NCI-H2171 (cell line): ENCODE measurements at places on chromosomes 6 and 20.

DNA sequence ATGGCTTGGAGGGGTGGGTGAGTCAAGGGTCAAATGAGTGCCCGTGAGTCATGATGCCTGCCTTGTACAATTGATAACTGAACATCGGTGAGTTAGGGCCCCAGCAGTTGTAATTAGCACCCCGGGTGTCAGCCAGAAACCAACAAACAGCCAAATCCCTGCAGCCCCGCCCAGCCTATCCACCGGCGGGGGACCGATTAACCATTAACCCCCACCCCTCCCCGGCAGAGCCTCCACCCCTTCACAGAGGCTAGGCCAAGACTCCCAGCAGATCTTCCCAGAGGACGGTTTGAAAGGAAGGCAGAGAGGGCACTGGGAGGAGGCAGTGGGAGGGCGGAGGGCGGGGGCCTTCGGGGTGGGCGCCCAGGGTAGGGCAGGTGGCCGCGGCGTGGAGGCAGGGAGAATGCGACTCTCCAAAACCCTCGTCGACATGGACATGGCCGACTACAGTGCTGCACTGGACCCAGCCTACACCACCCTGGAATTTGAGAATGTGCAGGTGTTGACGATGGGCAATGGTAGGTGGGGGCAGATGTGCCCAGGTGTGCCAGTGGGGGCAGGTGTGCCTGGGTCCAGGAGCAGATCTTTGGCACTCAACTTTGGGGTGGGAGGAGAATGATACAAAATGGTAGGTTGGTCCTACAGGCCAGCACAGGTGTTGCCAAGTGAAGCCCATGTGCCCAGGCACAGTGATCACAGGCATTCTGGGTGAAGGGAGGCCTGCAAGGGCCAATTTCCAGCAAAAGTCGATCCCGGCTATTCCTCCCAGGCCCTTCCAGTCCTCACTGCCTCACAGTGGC is 45.7 kb downstream of the HNF4A start:
- no peak for DNase-seq

DNA sequence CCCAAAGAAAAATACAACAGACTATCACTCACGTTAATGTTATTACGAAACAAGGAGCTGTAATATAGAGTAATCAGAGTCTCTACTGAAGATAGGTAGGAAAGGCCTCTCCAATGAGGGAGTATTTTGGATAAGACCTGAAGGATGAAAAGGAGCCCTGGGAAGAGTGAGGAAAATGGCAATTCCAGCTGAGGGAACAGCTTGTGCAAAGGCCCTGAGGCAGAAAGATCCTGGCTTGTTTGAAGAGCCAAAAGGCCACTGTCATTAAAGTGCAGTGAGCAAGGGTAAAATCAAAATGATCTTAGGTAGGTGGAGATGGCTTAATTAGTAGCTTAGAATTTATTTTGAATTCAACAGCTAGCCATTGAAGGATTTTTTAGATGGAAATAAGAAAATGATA is 138.6 kb downstream of the KHDC1L start:
- no peak for DNase-seq

GRCh38 chr6:136341967-136342366 is 52.3 kb upstream of the BCLAF1 start:
- no peak for DNase-seq

GRCh38 chr6:38216451-38216850 is 396.9 kb downstream of the ZFAND3 start:
- DNase-seq, result no peak

- DNase-seq, result no peak
These were observed 160.4 kb downstream of the TMEM242 start for GRCh38 chr6:157162766-157163433.

GRCh38 chr20:61627791-61628415 is 375.8 kb downstream of the CDH4 start:
- DNase-seq, result no peak

DNA sequence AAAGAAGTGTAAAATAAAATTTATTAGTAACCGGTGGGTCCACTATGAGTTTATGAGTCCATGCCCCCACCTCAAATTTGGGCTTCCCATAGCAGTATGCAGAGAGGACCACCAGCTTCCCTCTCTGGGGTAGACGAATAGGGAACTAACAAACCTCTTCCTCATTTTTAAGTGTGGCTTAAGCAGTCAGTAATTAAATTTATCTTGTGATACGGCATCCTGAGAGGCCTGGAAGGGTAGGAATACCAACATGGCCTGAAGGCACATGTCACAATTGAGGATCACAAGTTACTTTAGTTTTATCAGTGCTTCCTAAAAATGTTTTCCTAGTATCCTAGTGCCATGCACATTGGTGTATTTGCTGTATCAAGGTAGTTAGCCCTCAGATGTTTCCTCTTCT is 239.9 kb downstream of the HIVEP2 start:
- no peak for DNase-seq

DNA sequence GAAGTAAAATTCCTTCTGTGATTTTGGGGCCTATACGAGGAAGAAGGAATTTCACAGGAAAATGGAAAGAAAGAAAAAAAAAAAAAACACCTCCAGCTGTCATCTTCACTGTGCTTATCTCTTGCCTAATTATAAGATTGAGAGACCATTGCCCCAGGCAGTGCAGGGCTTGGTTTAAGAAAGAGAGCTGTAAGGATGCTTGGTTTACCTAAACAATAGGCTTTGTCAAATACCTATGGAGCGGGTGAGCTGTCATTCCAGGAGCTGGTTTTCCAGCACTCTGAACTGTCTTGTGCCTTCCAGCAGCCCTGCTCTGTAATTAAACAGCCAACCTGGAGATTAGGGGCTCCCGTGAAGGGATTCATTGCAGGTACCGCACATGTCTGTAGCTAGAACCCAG is 137.8 kb downstream of the EDN3 start:
- DNase-seq, result no peak

- DNase-seq, result no peak
These were observed 115.4 kb downstream of the JPH2 start for GRCh38 chr20:44071526-44072111.

DNA sequence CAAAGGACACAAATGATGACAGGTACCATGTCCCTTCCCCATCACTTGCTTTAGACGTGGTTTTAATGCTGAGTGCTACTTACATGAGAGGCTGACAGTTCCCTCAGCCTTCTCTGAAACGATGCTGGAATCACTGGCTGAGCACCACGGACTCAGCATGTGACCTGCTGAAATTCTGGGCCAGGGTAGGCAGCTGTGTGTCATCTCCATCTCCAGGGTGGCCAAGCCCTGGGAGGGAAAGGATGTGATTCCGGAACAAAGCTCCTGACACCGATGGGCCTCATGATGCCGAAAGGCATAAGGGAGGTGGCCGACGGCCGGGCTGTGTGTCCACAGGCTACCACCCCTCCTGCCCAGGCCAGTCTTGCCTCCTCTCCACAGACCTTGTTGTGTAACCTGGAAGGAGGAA is 184.3 kb upstream of the CST7 start:
- DNase-seq, result no peak

DNA sequence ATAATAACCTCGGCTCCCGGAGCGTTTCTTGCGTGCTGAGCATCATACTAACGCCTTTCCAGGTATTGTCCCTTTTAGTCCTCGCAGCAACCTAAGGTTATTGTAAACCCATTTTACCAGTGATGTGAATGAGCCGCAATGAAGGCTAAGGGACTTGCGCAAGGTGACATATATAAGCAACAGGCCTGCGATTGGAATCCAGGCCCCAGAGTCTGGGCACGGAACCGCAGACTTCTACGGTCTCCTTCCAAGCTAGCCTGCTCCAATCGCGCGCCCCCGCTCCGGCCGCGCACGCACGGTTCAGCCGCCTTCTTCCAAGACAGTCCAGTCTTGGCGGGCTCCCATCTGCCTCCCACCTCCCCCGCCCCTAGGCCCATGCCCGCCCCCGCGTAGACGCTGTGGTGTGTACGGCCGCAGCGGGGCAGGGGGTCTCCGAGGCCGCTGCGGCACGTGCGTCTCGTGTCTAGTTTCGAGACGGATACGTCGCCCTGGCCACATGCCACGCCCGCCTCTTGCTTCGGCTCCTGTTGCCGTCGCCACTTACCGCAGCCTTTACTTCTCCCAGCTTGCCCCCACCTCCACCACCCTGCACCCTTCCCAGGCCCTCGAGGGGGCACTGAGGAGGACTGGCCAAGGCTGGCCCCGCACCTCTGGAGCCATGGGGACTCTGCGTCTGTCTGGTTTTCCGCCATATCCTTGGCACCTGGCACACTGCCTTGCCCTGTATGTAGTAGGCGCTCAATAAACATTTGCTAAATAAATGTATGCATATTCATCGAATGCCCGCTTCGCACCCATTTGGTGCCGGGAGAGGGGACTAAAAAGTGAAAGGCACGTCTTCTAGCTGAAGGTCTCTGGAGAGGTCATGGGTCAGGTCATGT is 855 bp upstream of the GFOD1 start:
- DNase-seq, result peak; percentile 19

DNA sequence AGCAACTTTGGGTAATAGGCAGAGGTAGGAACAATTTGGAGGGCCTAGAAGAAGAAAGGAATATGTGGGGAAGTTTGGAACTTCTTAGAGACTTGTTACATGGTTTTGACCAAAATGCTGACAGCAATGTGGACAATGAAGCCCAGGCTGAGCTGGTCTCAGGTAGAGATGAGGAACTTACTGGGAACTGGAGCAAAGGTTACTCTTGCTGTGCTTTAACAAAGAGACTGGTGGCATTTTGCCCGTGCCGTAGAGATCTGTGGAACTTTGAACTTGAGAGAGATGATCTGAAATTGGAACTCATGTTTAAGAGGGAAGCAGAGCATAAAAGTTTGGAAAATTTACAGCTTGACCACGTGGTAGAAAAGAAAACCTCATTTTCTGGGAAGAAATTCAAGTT is 28.3 kb upstream of the TMEM200A start:
- no peak for DNase-seq

DNA sequence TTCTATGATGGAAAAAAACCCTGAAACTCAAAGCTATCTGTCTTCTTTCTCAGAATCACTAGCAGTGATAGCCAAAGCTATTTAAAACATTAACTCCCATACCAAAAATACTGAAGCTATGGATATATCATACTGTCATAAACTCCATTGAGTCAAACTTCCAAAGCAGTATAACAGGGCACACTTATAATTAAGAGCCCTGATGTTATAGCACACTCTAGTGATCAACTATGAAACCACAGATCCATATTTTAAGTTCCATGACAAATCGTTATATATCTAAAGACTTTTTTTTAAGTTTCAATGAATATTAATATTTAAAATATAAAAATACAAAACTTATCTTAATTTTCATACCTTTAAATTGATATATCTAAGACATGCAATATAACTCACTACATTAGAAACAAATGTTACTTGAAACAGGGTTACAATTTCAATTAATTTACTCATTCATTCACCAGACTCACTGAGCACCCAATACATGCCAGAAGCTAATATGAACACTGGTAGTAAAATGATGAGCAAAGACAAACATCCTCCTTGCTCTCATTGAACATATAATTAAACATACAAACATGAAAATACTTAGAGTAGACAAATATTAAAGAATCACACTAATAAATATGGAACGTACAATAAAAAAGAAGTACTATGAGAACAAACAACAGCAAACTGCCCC is 69.3 kb downstream of the IBTK start:
- no peak for DNase-seq

DNA sequence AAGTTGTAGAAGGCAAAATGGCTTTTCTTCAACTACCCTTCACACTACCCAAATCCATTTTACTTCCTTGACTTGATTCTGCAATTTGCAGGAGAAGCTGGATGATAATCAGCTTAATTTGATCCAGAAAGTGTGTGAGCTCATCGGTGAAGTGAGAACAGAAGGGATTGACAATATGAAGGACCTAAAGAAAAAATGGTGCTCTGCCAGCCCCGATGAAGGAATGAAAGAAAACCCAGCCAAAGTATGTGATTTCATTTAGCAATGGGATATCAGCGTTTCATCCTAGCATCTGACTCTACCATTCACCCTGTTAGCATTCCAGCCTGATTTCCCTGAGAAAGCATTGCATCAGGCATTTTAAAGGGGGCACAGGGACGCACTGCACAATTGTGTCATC is 41.5 kb downstream of the CD164 start:
- DNase-seq, result no peak

DNA sequence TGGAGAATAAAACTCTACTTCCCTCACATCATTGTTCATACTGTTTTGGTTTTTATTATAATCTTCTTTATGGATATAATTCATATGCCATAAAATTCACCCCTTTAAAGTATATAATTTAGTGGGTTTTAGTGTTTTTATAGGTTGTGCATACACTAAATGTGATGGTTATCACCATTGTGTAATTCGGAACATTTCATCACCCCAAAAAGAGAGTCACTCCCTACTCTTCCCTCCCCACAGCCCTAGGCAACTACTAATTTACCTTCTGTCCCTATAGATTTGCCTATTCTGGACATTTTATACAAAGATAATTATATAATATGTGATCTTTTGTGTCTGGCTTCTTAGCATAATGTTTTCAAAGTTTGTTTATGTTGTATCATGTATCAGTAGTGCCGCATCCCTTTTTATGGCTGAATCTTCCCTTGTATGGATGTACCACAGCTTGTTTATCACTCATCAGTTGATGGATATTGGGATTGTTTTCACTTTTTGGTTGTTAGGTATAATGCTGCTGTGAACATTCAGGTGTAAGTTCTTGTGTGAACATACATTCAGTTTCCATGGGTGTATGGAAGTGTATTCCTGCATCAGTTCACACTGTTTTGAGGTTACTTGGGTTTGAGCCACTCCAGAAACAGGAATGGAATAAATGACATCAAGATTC is 4.2 kb downstream of the TM9SF4 start:
- DNase-seq, result no peak

GRCh38 chr6:12952318-12952717 is 235.8 kb downstream of the PHACTR1 start:
- no peak for DNase-seq

DNA sequence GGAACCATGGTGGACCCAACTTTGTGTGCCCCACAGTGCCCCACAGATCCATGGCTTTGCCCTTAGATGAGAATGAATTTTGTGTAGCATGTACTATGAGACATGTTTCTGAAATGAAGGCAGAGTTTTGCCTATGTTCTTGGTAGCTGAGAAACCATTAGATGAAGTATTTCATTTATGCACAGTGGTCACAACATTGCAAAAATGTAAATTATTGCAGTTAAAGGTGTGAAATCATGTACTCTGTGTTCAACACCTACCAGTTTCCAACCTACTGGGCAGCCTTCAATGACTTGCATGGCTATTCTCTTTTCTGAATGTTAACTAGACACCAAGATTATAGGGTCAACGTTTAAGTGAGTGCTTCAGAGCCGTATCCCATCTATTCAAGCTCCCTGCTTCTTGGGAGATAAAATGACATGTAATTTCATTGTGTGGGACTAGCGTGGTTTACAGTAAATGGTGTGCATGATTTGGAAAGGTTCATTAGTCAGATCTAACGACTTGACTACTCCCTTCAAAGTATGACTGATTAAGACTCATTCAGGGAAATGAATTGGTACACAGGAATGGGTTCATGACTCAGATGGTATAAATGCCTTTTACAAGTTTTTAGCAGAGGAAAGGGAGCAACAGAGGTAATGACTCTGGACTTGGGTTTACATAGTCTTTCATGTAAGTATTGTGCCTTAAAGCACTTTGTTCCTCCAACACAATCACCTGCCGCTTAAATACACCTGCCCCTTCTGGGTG is 106.1 kb upstream of the AKIRIN2 start:
- no peak for DNase-seq
